ENCODE measurements at places on chromosomes 5 and 9.

DNA sequence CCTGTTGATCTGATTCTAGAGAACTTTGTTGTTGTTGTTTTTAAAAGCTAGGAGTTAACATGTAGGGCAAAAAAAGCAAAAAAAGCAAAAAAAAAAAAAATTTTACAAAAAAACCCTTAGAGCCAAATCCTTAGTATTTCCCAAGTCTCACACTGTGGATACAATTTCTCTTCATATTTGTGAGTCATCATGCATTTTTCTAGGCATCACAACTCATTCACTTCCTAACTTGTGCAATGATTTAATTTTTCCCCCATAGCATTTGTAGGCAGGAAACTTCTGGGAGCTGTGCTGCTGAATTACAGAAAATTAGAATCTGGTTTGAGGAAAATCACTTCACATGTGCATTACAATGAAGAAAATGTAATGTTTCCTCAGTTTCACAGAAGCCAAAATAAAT is 91.9 kb downstream of the MARCHF3 start:
- no peak for DNase-seq

- no peak for DNase-seq
These were observed 8.3 kb downstream of the ZNF483 start for GRCh38 chr9:111533099-111533790.

GRCh38 chr5:135269199-135269598 is 129.8 kb downstream of the MACROH2A1 start:
- no peak for DNase-seq

GRCh38 chr5:16866273-16866672 is 69.8 kb downstream of the MYO10 start:
- no peak for DNase-seq

DNA sequence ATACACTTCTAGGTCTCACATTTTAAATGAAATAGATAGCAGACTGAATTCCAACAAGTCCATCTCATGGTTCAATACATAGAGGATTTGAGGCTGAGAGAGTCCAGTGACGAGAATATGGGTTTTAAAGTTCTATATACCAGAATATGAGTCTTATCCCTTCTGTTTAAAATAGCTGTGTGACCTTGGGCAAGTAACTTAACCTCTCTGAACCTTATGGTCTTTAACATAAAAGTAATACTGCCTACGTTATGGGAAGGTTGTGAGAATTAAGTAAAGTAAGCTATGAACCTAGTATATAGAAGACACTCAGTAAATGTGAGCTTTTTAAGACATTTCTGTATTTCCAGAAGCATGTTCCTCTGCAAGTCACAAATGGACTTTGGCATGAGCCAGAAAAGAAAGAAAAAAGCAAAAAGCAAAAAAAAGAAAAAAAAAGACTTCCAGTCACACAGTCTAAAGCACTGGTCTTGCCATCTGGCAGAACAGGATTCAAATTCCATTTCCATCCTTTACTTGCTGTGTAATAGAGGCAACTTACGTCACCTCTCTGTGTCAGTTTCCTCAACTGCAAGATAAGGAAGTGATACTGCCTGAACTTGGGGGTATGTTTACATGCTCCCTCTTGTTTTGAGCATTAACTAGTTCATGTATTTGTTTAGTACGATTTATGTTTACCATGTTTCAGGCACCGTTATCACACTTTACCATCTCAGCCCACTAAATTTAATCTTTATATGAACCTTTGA is 248.2 kb downstream of the TRIM32 start:
- no peak for DNase-seq

DNA sequence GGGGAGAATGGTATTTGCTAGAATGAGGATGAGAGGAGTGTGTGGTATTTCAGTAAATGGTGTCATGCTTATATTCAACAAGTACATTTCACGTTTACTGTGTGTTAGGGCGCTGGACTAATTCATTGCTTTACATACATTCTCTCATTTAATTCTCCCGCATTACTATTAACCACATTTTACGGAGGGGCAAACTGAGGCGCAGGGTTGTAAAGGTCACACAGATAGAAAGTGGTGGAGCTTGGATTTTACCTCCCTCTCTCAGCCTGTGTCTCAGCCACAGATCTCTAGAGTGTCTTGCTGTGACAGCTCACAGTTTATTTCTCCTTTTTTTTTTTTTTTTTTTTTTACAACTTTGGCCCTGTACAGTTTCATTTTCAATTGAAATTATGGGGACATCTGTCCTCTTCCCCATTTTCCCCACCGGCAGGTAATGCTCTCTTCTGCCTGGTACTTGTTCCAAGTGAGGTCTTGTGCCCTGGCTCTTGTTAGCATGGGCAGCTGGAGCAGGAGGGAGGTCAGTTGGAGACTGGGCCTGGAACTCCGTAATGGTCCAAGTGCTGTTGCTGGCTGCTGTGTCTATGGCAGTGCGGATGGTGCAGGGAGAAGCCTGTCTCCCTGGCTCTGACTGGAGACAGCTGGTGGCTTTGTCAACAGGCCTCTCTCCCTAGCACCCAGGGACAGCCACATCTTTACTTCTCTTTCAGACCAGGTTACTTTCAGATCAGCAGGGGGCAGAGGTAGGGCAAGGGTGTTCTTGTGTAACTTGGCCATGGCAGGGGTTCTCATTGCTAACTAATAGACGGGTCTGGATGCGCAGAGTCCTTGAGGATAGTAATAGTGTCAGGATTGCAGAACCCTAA is 20.5 kb upstream of the NDST1 start:
- peak; percentile 44 for DNase-seq

DNA sequence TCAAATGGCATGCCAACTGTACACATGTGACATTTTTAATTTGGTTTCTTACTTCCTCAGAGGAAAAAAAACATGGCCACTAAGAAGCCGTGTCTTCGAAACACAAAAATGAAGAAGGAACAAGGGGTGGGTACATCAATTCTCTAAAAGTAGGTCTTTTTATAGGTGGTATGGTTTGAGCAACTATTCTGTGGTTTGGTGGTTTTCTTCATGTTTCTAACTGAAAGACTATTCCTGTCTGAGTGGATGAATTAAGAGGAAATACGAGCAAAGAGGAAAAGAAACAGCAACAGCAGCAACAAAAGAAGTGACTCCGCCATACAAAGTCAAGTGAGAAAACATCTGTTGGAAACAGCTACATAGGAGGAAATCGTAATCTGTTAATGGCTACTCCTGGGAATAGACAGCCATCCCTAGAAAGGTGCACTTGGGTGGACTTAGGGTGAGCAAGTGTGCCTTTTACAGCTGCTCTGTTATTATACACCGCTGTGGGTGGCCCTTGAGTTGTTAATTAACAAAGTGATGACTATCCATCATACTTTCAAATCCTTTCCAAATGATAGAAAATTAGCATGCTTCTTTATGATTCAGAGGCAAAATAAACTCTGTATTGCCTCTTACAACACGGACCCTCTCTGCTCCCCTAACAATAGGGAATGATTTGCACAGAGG is 575.8 kb downstream of the TLE1 start:
- no peak for DNase-seq

DNA sequence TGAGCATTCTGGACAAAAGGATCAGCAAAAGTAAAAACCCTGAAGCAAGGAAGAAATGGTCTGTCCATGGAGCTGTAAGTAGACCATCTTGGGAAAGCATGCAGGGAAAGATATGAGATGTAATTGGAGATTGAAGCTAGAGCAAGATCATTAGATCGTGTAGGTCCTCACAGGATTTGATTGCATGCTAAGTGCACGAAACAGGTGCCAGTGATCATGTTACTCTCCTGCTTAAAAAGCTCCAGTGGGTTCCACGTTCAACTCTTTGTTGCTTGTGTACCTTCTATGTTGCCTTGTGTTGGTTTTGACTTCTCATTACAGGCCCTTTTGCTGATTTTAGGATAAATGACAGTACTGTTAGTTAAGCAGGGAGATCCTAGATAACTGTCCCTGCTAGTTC is 442.0 kb downstream of the DMRT2 start:
- DNase-seq, result no peak

DNA sequence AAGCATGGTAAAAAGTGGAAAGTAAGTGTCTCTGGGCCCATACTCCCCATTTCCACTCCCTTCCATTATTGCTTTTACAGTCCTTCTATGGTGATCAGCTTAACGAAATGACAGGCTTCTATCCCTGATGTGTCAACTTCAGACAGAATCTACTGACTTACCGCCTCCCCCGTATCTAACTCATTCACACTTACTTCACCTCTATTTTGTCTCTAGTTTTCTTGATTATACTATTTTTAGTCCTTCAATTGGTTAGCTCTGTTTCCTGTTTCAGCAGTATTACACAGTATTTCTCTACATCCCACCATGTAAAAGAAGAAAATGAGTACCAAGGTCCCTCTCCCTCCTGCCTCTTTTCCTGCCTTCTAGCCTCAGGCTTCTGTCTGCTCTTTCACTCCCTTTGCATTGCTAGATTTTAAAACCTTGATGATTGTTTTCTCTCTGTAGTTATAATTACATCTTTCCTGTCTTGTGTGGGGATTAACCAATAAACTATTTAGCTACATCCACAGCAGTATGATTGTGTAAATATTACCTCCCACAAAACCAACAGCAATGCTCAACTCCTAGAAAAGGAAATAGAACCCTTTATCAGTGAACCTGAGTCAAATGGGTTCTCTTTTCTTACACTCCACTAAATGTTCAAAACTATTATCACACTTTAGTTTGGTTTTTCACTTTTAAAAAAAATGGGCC is 53.4 kb downstream of the GNAQ start:
- no peak for DNase-seq

DNA sequence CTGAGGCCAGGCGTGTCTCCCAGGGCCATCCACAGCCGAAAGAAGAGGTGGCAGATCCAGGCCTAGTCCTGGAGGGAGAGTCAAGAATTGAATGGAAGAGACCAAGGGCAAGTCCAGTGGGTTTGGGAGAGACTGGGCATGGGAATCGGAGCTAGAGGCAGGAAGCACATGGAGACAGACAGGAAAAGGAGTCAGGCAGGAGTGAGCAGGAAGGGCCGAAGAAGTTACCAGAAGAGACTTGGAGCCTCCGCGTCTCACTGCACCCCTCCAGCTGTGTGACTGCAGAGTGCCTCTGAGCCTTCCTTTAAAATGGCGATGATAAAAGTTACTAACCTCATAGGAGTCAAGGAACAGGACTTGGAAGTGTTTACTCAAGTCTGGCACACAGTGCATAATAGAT is 64.4 kb upstream of the ANGPTL2 start:
- DNase-seq, result no peak

GRCh38 chr9:73643379-73644013 is 491.8 kb downstream of the ANXA1 start:
- DNase-seq, result no peak

DNA sequence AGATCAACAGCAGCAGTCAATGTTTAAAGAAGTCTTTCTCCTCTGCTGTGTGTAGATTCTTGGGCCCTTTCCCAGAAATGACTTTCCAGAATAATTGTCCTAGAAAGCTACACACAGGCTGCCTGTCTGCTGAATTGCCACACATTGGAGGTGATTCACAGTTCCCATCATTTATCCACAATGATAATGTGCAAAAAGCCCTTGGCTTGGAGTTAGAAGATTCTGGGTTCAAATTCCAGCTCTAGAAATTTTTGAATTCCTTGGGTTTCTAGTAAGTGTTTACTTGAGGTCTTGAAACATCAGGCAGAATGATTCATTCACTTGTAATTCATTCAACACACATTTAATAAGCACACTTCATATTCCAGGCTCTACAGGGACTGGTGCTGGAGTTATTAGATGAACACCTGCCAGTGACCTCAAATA is 28.6 kb upstream of the EPB41L4B start:
- peak; percentile 68 for DNase-seq

DNA sequence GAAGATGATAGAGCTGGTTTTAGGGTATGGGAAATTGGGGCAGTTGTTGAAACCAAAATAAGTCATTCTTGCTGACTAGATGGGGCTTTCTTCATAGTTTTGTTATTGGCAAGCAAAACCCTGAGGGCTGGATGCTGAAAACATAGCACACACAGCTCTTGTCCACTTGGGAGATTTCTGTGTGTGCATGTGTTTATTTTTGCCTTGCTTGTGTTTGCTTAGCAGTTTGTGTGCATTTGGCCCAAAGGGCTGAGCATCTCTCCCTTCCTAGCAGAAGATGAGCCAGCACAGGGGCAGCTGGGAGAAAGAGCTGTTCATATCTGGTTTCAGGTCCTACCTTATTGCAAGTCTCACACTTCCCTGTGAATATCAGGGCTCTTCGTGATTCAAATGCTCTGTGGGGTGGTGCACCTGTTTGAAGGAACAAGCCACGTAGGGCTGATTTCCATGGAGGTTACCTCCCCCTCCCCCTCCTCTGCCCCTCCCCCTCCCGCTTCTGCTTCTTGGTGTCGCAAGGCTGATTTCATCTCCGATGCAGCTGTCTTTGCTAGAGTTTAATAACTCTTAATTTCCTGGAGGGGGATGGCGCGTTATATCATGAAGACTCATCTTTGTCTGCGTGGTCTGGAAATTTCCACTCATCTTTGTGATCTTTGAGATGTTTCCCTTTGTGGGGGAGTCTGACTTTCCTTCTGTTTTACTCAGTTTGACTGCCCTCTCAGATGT is 296.5 kb downstream of the ARHGAP26 start:
- no peak for DNase-seq

- no peak for DNase-seq
These were observed 1.3 kb downstream of the SCGB3A1 start for GRCh38 chr5:180589771-180590542.

- DNase-seq, result no peak
These were observed 49.0 kb downstream of the FAM78A start for GRCh38 chr9:131227112-131227958.

DNA sequence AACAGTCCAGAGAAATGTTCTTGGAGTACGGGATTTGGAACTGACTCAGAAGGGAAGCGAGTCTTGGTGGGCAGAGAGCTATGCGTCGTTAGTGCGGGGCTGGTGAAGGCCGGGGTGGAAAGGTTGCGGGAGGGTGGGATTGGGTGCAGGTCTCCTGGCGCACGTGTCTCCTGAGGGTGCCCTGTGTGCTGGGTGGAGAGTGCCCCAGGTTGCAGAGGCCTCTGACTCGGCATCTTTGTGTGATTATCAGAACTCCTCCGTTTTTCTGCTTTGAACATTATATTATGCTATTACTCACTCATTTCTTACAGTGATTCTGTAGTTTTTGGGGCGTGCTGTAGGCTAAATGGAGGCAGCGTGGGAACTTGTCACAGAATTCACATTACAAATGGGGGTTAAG is 11.4 kb downstream of the CEP72 start:
- DNase-seq, result no peak

DNA sequence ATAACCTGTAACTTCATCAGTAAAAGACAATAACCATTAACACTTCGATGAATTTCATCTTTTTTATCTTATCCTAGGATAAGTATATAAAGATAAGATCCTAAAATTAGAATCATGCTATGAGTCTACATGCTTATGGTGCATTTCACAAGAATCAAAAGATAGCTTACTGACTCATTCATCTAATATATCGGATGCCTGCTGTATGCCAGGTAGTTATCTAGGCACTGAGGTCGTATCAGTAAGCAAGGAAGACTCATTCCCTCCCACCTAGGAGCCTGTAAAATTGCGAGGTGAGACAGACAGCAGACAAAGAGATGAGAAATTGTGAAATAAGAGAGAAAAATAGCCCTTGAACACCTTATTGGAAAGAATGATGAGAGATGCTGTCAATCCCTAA is 240.6 kb upstream of the ADAMTSL1 start:
- DNase-seq, result no peak

DNA sequence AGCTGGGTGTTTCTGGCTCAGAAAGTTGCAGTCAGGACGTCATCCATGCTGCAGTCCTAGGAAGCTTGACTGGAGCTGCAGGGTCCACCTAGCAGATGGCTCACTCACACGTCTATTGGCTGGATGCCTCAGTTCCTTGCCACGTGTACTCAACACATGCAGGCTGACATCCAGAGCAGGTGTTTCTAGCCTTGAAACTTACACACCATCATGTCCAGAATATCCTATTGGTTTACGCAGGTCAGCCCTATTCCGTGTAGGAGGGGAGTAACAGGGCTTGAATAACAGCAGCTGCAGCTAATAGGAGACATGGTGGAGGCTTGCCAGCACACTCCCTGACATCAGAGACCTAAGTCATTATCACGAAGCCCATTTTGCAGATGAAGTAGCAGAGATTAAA is 473.5 kb downstream of the ACTL7B start:
- no peak for DNase-seq
